ENCODE measurements at places on chromosomes 4 and X.

- no peak for DNase-seq
Observed at GRCh38 chr4:111997785-111998184, 147.5 kb upstream of the FAM241A start.

- DNase-seq: no peak
Observed at GRCh38 chrX:155071694-155072280, 479 bp downstream of the BRCC3 start.

DNA sequence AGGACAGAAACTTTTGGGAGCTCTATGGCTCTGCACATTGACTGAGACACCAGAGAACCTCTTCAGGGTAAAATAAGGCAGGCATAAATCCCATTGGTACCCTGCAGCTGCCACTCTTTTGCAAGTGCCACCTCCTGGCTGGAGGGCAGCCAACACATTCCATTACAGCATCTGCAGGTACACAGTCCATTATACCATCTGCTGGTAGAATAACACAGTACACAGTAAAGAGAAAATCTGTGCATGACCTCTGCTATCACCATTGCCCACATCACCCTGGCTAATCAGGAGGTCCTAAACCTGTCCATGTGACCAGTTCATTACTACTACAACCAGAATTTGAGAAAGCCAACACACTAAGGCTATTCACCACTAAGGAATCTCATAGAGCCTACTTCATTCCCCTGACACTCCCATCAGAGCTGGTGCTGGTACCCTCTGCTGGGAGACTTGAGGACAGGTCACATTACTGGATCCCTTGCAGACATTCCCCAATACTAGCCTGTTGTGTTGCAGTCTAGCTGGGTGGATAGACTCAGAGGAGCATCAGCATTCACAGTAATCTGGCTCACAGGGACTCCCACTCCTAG, 176.2 kb upstream of the TACR3 start:
- no peak for DNase-seq

- no peak for DNase-seq
Observed at GRCh38 chrX:41014776-41015360, 70.4 kb upstream of the USP9X start.

DNA sequence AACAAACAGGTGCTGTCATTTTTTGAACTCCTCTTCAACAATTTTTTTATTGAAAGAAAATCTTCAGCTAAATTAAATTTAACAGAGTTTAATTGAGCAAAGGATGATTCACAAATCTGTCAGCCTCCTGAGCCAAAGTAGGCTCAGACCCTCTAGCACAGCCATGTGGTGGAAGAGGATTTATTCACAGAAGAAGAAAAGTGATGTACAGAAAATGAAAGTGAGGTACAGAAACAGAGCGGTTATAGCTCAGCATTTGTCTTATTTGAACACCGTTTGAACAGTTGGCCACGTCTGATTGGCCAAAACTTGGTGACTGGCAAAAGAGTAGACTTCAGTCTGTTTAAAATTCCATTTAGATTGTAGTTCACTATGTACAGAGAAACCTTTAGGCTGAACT, 217.3 kb downstream of the SPANXN1 start:
- no peak for DNase-seq

GRCh38 chrX:63330681-63331080, 20.5 kb downstream of the SPIN4 start:
- DNase-seq: no peak

DNA sequence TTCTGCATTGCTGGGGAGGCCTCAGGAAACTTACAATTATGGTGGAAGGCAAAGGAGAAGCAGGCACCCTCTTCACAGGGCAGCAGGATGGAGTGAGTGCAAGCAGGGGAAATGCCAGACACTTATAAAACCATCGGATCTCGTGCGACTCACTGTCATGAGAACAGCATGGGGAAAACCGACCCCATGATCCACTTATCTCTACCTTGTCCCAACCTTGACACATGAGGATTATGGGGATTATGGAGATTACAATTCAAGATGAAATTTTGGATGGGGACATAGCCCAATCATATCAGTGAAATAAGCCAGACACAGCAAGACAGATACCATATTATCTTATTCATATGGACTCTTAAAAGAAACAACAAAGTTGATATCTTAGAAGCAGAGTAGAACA, 134.9 kb downstream of the C4orf33 start:
- no peak for DNase-seq

GRCh38 chr4:40608628-40609027, 21.0 kb downstream of the RBM47 start:
- no peak for DNase-seq

DNA sequence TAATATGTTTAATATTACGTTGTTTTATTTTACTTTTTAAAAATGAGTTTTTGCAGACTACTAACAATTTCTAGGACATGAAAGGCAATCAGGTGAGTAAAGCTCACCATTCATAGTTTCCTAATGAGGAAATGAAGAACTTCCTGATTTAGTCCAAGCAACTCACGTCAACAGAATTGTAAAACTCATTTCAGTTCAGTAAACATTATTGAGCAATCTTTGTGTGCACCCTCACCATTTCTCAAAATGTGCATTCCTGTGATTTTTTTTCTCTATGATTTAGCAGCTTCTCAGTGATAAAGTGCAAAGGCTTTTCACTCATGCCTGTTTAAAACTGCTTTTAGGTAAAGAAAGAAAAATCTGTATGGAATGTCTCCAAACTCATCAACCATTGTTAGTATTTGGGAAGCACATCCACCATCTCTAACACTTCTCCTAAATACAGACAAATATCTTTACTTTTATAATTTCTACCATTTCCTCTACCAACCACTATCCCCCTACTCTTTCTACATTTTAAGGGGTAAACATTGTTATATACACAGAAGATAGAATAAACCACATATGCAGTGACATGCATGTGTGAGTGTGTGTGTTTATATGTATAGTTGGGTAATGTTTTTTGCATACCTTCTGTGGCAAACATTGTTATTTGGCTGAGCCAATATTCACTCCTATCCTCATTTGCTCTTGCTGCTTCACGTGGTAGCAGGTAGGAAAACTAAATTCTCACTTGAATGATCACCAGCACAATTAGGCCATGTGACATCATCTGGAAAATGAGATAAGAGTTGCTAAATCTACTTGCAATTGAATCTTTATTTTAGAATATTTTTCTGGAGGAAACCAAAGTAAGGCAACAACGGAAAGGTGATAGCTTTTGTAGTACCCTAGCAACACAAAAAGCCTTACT, 54.7 kb upstream of the PRDM8 start:
- no peak for DNase-seq

DNA sequence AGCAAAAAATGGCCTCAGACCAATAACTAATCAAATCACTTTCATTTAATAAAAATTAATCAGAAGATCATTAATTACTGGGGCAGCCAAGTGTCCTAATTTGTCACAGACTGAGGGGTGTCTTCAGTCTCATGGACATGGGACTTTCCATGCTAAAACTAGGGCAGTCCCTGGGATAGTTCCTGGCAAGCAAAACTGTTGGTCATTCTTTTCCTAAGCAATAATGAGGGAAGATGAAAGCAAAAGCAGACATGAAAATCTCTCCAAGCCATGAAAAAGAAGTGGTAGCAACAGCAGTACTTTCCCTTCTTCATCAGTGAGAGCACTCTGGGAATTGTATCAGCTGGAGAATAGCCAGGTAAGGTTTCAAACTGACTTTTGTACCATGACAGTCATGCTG, 3.7 kb upstream of the ANTXR2 start:
- DNase-seq: no peak
